ENCODE measurements at places on chromosomes 3 and 15.

GRCh38 chr15:96264801-96265515 lies 65.5 kb upstream of the NR2F2 start:
- no peak for DNase-seq

- no peak for DNase-seq
These were observed 240.7 kb upstream of the TBC1D5 start for GRCh38 chr3:17983106-17983505.

- DNase-seq: no peak
These were observed 578.1 kb upstream of the NECTIN3 start for GRCh38 chr3:110493438-110494092.

DNA sequence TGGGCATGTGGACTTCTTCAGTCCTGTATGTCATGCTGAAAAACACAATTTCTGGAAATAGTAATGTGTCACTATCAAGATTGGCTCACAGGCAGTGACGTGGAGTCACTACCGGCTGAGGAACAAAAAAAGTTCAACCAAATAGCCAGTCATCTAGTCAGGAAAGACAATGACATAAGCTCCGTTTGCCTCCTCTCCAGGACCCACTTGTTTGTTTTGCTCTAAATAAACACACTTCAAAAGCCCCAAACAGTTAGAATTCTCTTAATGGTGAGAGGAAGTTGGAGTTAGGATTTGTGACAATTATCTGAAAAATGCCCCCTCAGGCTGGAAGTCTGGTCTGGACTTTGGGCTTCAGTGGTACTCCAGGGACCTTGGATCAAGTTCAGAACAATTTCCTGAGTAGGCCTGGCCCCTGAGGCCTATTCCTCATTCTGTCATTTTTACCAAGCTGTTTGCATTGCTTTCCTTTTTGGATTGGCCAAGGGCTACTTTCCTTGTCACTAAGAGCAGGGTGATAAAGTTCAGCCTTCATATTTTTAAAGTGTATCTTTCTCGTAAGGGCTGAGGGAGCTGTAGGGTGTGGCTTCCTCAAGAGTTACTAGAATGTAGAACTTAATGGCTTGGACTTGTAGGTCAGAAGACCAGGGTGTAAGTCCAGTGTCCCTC lies 98.9 kb downstream of the EOMES start:
- no peak for DNase-seq

Data from NCI-H1092 treated with DMSO at 0.1 percent for 48 hours (cell line).